Stimulated activated CD4-positive, alpha-beta T cell treated with anti-CD3 and anti-CD28 coated beads, Interleukin-2, amount 100 ng/mL, for 24 hours (primary cell): ENCODE measurements at places on chromosomes 11 and 22.

DNA sequence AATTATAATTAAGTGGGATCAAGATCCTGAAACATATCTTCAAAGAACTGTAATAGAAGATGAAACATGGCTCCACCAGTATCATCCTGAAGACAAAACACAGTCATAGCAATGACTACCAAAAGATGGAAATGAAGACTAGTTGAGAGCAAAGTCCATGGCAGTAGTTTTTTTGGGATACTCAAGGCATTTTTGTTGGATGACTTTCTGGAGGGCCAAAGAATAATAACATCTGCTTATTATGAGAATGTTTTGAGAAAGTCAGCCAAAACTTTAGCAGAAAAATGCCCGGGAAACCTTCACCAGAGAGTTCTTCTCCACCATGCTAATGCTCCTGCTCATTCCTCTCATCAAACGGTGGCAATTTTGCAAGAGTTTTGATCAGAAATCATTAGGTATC lies 809.4 kb upstream of the RAG2 start:
- DNase-seq = no peak

DNA sequence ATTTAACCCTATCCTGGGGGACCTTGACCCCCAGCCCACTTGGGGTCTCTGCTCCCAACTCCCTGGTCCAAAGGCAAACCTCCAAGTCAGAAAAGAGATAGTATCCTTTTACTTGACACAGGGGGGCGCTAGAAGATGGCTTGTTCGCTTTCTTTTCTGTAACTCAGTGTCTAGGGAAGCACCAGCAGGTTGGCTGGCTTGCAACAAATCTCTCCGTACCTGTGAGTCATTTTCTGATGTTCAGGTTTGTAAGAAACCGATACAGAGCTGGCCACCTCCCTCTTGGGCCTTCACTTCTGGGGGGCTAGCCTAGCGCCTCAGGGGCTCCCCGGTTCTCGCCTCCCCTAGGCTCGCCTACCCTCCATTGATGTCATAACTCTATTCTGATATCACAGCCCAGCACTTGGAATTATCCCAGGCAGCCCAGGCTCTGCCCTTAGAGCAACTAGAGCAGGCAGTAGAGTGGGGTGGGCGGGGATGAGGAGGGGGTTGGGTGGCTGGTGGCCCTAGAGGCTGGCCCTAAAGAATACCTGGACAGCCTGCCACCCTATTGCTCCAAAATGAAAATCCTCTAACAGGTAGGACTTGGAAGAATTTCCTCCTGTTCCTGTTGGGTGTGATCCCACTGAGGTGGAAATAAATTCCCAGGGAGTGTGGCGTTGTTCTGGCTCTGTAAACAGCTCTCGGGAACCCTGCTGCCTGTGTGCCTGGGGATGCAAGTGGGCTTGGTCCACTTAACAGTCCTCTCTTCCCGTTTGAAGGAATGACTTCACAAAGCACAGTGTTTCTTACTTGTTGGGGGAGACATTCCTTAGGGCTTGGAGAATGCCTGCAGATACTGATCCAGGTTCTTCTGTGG lies 69.4 kb downstream of the OSBP2 start:
- DNase-seq = peak; percentile 33

DNA sequence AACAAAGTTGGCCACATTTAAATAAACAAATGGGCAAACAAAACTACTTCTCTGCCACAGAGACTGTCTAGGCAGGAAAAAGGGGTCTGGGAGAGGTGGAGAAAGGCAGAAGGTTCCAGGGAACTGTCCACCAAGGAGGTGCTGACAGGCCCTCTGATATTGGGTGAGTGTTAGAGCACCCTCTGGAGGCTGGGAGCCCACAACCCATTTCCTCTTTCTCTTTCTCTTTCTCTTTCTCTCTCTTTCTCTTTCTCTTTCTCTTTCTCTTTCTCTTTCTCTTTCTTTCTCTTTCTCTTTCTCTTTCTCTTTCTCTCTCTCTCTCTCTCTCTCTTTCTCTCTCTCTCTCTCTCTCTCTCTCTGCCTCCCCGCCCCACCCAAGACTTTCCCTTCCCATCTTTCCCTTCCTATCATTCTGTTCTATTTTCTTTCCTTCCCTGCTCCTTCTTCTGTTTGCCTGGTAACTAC lies 912.8 kb downstream of the DLG2 start:
- DNase-seq = peak; percentile 6

DNA sequence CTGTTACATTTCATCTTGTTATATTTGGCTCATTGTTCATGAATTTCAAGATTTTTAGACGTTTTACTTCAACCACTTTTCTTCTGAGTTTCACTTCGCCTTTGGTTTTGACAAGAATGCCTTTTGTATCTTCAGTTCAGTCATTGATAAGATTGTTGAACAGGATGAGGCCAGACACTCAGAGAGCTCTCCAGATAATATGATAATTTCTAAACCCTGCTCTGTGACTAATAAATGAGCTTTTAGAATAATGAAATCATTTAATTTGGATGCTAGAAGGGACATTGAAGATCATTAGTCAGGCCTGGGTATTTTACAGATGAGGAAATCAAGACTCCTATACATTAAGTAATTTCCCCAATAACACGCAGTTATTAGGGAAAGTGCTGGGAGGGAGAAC lies 37.2 kb upstream of the GRAMD1B start:
- DNase-seq = no peak

GRCh38 chr11:1391165-1392075 lies 1.7 kb downstream of the BRSK2 start:
- no peak for DNase-seq

GRCh38 chr11:84722583-84723108 lies 904.5 kb downstream of the DLG2 start:
- no peak for DNase-seq

- no peak for DNase-seq
These were observed 11.6 kb downstream of the MISFA start for GRCh38 chr11:18611196-18611595.

GRCh38 chr11:2868506-2869133 lies 17.0 kb downstream of the CDKN1C start:
- DNase-seq = no peak

- no peak for DNase-seq
These were observed 25.0 kb upstream of the ACR start for GRCh38 chr22:50713008-50713385.

DNA sequence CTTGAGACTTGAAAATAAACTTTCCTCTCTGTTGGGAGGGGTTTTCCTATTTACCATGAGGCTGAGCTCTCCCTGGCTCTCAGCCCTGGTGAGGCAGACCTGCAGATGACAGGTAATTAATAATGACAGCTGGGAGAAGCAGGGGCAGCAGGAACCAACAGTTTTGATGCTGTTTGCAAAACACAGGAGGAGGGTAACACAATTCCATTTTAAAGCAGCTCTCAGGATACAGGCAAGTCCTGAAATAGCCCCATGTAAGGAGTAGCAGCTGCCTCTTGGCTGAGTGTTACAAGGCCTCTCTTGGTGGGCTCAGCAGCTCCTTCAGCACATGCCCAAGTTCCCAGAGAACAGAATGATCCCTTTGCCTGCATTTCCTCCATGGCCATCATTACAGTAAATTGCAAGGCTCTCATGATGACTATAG lies 13.3 kb downstream of the PARVA start:
- no peak for DNase-seq

DNA sequence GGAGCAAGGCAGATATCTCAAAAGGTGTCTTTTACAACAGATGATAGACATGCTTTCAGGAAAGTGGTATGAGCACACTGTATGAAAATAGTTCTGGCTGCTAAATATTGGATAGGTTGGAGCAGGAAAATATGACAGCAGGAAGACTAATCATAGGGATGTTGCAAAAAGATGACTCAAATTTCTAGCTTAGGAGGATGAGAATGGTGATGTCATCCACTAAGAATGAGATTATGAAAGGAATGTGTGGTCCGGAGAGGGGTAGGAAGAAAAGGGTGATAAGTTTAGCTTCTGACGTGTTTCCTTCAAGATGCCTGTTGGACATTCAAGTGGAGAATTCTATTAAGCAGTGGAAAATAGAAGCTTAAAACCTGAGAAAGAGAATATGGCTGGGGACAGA lies 46.4 kb downstream of the RCN1 start:
- DNase-seq = no peak

DNA sequence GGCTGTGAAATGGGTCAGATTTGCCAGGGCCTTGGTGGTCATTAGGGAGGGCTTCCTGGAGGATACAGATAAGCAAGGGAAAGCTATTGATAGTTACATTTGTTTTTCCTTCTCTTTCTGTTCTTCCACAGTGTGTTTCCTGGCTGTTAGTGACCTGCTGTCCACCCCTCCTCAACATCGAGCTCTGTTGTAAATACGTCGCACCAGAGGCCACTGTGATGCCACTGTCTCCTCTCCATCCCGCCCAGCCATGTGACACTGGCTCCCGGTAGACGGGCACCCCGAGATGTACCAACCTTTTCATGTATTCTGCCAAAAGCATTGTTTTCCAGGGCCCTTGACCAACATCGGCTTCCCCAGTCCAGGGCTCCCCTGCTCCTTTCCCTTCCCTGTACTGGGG lies 58.1 kb downstream of the P4HA3 start:
- DNase-seq = no peak

GRCh38 chr11:44223238-44223637 lies 86.7 kb downstream of the ALX4 start:
- no peak for DNase-seq

GRCh38 chr11:74322667-74323066 lies 11.2 kb upstream of the P4HA3 start:
- no peak for DNase-seq

DNA sequence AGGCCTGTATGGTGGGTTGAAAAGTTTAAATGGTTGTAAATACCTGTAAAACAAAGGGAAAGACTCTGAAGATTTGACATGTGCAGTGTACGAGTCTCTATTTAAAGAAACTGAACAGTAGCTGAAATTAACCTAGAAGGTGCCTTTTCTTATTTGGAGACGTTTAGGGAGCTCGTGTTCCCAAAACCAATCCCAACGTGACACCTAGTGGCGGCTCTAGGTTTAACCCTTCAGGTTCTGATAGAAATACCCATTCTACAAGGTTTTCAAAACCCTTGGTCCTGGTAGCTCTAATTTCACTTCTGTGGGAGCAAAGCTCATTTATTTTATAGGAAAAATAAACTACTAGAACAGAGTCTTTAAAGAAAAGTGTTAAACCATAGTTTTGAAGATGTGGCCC lies 258.3 kb downstream of the LRRC4C start:
- DNase-seq = no peak

DNA sequence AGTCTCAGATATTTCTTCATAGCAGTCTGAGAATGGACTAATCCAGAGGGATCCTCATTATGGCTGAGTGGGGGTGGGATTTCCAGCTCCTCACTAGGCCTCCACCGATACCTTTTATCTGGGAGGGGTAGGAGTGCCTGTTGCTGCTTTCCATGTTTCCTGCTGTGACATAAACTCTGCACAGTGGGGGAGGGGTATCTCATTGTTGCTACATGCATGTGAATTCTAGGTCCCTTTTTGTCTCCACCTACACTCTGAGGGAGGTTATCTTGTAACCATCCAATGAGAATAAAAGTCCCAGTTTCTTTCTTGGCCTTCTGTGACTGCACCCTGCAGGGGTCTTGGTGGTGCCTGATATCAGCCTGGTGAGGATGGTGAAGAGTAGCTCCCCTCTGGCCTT lies 60.5 kb downstream of the ADAMTS15 start:
- no peak for DNase-seq

DNA sequence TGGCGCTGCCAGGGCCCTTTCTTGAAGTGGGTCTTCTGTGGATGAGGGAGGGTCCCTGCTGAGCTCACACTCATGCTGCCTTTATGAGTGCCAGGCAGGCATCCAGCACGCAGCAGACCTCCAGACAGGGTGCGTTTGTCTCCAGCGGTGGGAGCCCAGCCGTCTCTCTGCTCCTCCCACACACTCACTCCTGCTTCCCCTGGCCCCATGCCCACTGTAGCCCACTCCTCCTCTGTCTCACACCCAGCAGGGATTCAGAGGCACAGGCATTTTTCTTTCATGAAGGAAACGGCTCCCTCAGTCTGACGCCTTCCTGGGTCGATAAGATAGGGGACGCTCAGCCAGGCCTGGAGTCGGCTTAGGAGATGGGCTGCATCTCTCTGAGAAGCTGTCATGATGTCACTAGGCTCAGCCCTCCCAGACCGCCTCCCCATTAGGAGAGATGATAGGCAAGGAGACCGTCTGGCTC lies 183.9 kb upstream of the NCAM1 start:
- no peak for DNase-seq

- DNase-seq = no peak
These were observed 199.2 kb upstream of the POU2AF2 start for GRCh38 chr11:111046291-111046690.

GRCh38 chr11:36160091-36160490 lies 129.1 kb downstream of the COMMD9 start:
- DNase-seq = no peak

DNA sequence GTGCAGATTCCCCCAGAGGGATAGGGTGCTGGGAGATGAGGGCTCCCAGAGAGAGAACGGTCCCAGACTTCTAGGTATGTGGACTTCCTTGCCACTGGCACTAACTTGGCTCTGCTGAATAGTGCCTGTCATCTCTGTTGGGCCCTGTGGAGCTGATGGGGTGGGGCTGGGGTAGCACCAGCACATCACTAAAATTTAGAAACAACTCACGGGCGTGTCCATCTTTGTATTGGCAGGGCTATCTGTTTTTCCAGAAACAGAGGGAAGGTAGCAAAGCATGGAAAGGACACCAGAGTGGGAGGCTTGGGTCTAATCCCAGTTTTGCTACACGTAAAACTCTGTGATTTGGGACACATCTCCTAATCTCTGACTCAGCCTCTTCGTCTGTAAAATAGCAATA lies 25.8 kb downstream of the SWAP70 start:
- DNase-seq = no peak

DNA sequence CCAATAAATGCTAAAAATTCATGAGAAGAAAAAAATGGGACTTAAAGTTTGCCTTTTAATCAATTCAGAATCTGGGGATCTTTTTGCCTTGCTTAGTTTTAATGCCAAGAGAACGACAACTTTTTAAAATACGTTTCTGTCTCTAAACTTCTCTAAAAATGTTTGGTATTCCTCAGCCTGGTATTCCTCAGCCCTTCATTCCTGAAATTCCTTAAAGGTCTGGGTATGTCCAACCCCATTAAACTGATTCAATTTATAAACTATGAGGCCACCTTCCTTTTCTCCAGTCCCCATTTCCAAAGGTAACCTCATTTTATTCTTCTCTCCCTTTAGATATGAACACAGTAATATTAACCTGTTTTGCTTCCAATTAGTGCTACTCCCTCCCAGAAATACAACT lies 16.6 kb downstream of the POLA2 start:
- DNase-seq = no peak

GRCh38 chr11:45250035-45250718 lies 36.0 kb downstream of the SYT13 start:
- DNase-seq = no peak

- DNase-seq = no peak
These were observed 43.4 kb upstream of the MICAL2 start for GRCh38 chr11:12066799-12067508.

GRCh38 chr22:39343259-39344045 lies 6.3 kb upstream of the SYNGR1 start:
- peak; percentile 63 for DNase-seq

- no peak for DNase-seq
These were observed 24.3 kb downstream of the LMO2 start for GRCh38 chr11:33867561-33867960.

DNA sequence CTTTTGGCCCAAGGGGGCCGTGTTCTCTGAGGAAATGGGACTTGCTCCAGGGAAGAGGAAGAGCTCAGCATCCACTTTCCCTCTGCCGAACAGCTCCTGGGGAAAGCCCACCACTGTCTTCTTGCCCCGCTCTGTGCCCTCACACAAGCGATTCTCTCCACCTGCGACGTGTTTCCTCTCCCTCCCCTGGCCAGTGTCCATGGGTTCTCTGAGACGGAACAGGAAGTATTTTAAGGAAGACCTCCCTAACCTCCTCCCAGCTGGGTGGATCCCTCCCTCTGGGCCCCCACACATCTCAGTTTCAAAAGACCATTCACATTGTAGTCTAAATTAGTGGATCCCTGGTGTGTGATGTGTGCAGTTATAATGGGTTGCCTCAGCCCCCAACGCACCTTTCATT lies 1.6 kb downstream of the TP53AIP1 start:
- DNase-seq = no peak
